ENCODE measurements at places on chromosomes 5 and 9.

DNA sequence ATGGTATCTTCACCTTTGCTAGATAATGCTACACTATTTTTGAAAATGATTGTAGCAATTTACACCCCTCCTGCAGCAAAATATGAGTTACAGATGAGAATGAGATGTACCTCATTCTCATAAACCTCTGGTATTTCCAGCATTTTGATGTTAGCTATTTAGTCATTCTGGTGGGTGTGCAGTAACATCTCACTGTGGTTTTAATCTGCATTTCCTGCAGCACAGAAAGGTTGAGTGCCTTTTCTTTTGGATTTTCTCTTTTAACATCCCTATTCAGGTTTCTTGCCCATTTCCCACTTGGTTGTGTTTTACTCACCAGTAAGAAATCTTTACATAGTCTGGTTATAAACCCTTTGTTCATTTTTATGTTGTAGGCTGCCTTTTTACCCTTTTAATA, 206.2 kb downstream of the NR3C1 start:
- DNase-seq: no peak

DNA sequence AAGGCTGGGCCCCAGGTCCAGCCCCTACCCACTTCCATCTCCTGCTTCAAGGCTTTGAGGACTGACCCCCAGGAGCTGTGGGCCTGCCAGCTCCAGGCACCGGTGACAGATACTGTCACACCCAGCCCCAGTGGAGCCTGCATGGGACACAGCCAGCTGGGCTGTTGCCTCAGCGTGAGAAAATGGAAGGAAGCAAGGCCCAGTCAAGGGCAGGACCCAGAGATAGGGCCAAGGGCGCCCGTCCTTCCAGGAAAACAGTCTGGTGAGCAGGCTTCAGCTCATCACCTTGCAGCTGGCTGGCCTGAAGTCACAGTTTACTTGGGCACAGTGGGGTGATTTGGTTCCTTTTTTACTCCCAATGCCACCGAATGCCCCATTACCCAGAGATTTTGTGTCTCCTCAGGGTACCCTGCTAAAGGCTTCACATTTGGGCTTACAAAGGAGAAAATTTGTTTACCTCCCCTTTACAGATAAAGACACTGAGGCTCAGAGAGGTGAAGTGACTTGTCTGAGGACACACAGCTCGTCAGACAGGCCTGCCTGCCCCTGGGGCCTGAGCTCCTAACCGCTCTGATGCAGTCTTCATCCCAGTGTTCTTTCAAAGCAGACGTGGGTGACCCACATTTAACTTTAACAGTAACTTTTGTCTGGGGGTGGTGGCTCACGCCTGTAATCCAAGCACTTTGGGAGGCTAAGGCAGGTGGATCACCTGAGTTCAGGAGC, 21.5 kb upstream of the WDR38 start:
- no peak for DNase-seq

GRCh38 chr5:175544108-175544511, 65.8 kb downstream of the SFXN1 start:
- DNase-seq: no peak

GRCh38 chr5:119895066-119895465, 265.7 kb downstream of the FAM170A start:
- DNase-seq: no peak

DNA sequence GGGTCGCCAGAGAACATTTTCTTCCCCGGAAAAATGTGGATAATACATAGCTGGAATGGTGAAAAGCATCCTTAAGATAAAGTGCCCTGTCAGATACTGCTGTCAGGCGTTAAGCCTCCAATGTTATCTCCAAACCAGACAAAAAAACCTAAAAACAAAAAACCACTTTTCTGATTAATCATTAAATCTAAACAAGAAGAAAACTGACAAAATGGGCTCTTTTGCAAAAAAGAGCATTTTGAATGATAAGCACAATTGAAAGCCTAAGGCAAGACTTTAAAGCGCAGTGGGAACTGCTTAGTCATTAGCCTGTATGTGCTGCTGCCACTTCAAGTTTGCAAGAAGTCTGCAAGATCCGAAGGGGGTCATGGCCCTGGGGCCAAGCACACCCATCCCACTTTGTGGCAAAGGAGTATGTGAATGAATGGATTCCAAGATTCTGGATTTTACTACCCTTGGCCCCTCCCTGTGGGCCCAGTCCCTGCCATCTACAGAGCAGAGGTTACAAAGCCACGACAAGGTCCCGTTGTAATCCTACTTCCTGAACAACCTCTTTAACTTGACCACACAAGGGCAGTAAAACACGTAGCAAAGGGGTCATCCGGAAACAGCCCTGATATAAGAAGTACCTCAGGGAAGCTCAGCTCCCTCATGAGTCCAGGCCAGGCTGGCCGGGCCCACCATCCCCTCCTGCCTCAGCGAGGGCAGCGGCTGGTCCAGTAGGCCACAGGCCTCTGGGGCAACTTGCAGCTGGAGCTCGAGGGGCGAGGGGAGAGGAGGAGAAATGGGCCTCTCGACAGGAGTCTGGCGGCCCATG, 29.7 kb downstream of the SHB start:
- DNase-seq: no peak

- DNase-seq: no peak
Measured at GRCh38 chr5:102554082-102554481, 55.3 kb upstream of the SLCO6A1 start.

GRCh38 chr9:135921749-135922310, 14.5 kb upstream of the CAMSAP1 start:
- DNase-seq: no peak

- DNase-seq: no peak
Measured at GRCh38 chr9:124462739-124463138, 12.5 kb downstream of the ADGRD2 start.

- no peak for DNase-seq
Measured at GRCh38 chr5:93902288-93902687, 160.9 kb upstream of the POU5F2 start.

- no peak for DNase-seq
Measured at GRCh38 chr9:129979071-129979745, 63.8 kb downstream of the FNBP1 start.

- no peak for DNase-seq
Measured at GRCh38 chr5:163772241-163772640, 266.8 kb downstream of the MAT2B start.

- DNase-seq: no peak
Measured at GRCh38 chr9:135903786-135904520, 3.4 kb downstream of the CAMSAP1 start.

- DNase-seq: peak; percentile 3
Measured at GRCh38 chr9:36637491-36638270, 65.0 kb downstream of the MELK start.

GRCh38 chr5:76245590-76245989, 157.5 kb upstream of the IQGAP2 start:
- DNase-seq: no peak

- no peak for DNase-seq
Measured at GRCh38 chr5:125583321-125584139, 837.1 kb upstream of the ZNF608 start.

- DNase-seq: no peak
Measured at GRCh38 chr9:32589083-32589723, 16.2 kb upstream of the NDUFB6 start.

DNA sequence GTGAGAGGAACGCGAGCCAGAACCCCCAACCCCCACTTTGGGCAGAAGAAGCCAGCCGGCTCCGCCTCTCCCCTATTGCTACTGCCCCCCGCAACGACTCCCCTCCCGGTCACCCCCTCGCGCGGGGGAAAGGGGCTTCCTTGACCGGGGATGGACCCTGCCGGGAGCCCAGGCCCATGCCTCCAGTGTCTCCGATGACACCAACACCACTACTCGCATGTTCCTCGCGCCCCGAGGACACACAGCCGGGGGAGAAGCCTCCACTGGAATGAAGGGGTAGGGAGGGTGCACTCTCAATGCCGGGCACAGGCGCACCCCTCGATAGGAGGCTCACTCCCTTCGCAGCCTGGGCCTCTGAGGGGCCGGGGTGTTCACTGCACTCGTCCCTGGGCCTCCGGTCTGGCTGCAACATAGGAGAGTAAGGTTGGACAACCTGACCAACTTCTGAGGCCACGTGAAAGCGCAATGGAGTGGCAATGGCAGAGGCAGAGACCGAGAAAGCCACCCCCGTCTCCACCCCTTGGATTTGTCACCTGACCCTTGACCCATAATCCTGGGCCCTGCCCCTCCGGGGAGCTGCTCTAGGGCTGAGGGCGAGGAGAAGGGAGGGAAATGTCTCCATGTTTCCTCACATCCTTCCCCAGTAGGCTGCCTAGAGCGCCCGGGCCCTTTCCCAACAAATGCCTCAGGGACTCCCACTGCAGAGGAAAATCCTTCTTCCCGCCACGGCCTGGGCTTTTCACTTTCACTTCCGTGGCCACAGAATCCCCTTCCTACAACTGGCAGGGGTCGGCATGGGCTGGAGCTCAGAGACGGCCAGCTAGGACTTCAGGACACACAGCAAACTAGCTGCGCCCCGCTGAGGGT, 1.1 kb upstream of the CNTFR start:
- no peak for DNase-seq

GRCh38 chr5:153629027-153629895, 138.8 kb downstream of the GRIA1 start:
- no peak for DNase-seq
